ENCODE measurements at places on chromosomes 7 and 10. TPM values are rescaled to one million over a fixed set of nuclear protein-coding genes. Genes with fewer than 3 reads are reported as not detected.

DNA sequence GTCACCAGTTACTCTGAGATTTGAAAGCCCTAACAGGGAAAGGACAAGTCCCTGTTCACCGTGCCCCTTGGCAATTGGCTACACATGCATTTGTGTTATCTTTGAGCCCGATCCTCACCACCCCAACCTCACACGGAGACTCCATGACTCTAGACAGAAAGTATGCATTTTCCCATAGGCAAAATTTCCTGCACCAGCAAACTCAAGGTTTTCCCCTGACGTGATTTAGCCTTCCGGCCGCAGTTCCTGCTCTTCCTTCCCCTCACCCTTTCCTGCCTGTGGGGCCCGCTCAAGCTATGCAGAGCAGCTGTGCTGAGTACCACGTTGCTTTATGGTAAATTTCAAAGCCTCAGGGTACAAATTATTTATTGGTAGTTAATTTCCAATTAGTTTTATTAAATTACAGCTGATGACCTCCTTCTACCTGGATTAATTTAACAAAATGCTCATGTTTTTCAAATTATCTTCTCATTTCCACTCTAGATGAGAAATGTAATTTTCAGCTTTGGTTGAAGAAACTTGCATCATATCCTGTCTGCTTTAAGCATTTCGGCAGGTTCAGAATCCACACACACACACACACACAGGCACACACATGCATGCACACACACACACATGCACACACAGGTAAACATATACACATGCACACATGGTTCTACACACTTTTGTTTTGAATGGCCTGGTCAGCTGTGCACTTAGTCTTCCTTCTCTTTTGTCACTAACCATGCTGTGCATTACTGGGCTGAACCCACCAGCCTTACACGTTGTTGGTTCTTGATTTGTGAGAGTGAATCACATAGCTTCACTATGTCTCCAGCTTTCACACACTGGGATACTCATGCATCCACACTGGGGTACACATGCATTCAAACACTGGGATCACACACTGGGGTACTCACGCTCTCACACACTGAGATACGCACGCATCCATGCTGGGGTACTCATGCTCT is 283.1 kb upstream of the PITRM1 start:
- no peak for DNase-seq

ZKSCAN1 gene
- polyA plus RNA-seq: 71.5 TPM

- DNase-seq: no peak
Measured at GRCh38 chr7:604001-604883, 84.6 kb upstream of the PDGFA start.

ASB10 gene
- polyA plus RNA-seq: not detected

NPY4R gene
- not detected for polyA plus RNA-seq

GRCh38 chr7:25665374-25665773 is 437.1 kb upstream of the NPVF start:
- no peak for DNase-seq

DNA sequence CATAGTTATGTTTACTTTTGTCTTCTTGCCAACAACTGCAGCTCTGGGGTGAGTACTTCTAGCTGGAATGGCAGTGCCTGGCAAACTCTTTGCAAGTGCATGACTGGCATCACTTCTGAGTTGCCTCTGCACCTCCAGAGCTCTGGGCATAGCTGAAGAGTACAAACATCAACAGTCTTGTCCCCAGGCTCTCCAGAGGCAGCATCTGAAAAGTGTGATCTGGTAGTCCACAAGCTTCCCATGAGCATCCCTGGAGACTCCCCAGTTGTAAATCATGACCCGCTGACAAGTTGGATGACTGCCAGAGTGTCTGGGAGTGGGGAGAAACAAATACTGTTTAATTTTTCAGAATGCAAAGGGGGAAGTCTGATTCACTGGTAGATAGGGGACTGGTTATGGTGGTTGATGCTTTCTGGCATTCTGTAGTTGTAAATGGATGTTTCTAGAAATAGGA is 138.9 kb upstream of the CDK13 start:
- peak; percentile 24 for DNase-seq

KDM7A gene
- 17.0 TPM for polyA plus RNA-seq

NPVF gene
- not detected for polyA plus RNA-seq

DNA sequence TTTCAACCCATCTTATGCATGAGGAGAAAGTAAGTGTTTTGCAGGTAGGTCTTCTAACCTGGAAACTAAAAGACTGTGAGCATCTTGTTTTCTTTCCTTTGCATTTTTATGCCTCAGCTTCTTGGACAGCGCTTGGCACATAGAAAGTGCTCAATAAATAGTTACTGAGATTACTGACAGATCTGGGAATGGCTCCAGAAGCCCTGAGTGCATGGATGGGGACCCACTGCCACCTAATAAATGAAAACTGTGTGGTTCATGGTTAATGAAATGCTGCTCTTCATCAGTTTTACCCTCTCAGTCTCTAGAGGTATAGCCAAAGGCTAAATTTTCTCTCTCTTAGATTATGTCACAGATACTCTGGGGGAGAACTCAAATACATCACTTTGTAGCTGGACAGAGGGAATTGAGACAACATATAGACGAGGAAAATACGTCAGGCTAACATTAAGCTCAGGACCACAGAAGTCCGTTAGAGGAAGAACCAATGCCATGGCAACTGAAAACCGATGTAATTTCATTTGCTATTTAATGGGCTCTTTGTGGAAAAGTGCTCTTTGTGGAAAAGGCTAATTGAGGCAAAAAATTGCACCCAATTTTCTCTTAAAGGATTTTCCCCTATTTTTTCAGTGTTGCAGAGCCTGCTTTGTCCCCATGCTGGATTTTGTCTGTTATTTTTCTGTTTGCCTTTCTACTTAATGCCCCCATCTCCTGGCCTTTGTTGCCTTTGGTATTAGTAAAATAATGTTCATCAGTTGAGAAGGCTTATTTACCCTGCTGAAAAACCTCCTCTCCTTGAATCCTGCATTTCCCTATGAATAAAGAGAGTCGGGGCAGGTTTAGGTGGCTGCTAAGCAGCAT is 17.8 kb downstream of the ASB4 start:
- DNase-seq: no peak

VIPR2 gene
- polyA plus RNA-seq: 3.7 TPM

DNA sequence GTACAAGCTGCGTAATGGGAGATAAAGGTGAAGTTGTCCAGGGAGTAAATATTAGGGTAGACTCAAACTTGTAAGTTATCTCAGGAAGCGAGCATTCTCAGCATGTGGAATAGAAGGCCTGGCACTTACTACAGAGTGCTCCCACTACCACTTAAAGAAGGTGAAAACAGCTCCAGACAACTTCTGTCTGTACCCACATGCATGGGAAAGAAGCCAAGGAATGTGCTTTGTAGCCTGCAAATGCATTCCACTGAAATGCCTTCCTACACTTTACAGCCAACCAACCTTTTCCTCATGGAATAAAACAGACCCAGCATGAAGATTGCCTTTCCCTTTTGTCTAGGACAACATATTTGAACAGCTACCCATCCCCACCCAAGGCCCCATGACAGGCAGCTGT is 45.4 kb upstream of the NPSR1 start:
- DNase-seq: no peak

SEPTIN14 gene
- polyA plus RNA-seq: 0.69 TPM

- DNase-seq: no peak
Measured at GRCh38 chr7:131381069-131381838, 53.6 kb downstream of the MKLN1 start.

AGAP6 gene
- 12.9 TPM for polyA plus RNA-seq

GRCh38 chr7:33882040-33882837 is 23.1 kb upstream of the BMPER start:
- DNase-seq: no peak

DNA sequence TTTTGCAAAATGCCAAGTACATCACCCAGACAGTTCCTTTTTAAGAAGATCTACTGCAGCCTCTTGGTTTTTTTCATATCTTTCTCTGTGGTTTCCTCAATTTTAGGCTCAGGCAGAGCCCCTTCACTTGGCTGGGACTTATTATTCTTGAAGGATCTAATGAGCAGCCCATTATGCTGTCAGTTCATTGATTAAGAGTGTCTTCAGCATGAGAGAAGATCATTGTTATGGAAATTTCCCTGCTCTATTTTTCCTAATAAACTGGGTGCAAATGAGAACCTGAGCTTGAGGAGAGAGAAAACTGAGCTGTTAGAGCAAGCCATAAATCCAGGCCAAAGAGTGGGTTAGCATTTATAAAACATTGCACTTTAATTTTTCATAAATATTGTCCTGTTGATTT is 146.5 kb downstream of the SEC23IP start:
- no peak for DNase-seq

DNA sequence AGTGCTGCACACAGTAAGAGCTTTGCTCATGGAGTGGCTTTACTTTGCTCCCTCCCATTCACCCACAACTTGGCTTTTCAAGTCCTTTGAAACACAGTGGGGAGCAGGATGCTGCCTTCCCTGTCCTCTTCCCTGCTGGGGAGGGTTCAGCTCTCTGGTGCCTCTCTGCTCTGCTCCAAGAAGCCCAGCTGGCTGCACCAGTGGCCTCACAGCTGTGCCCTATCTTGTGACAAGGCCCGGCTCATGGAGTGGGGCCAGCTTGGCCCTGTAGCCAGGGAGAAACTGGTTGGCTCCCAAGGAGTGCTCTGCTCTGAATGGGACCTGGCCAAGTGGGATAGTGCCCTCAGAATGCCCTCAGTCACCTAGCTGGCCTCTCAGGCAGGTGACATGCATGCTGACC is 212.3 kb upstream of the ZMIZ1 start:
- DNase-seq: no peak

DNA sequence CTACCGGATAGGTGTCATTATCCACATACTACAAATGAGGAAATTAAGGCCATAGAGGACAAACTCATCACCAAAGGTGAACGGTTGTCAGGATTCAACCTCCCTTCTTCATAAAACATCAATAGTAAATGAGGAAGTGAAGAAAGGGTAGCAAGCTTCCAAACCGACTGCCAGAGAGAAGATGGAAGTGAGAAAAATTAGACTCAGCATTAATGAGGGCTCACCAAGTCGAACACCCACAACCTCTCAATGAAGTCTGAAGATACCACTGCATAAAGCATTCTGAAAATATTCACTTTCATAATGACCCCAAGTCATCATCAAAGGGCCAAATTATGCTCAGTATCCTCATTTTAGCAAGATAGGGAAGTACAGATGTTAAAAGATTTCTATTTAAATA is 29.6 kb downstream of the ABCB4 start:
- no peak for DNase-seq

- DNase-seq: no peak
Measured at GRCh38 chr10:123142701-123143161, 5.2 kb upstream of the HMX2 start.

DNA sequence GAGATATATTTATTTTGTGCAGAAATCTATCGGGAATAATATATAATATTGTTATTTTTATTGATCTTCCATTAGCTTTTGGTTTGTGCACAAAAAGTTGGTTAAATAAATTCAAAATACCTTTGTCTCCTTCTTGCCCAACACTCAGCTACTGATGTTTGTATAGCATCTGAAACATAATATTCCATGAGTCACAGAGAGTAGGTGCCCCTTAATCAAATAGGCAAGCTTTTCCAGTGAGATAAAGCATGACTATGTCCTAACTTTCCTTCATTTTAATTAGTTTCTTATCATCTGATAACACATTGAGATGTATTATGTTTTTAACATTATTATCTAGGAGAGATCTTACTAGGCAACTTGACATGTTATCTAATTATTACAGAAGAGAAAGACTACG is 432.2 kb downstream of the KIF20B start:
- no peak for DNase-seq

SP8 gene
- polyA plus RNA-seq: not detected

OAT gene
- 102 TPM for polyA plus RNA-seq

DNA sequence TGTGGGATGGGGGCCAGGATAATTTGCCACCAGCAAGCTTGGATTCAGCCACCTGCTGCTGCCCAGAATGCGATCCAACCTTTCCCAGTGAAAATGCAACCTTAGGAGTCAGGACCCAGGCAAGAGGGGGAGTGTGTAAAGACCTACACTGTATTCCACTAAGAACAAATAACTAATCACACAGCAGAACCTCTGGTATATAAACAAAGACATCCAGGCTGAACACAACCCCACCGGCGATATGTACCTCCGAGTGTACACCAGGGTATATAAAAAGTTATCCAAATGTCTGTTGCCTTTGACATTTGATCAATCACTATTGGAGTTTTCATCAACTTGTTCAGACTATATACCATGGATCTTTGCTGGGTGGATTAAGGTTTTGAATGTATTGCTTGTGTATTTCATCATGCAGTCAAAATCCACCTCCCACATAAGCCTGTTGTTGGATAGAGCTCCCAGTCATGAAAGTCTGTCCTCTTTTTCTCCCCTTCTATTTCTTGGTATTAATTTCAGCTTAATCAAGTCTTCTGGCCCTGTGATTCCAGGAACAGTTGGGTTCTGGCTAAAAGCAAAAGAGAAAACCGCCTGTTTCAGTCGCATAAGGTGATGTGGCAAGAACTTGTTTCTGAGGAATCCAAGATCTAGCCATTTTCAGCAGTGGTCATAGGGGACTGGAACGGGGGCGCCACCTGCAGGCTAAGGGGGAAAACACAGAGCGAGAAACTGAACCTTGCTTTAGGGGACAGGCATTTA is 290.7 kb downstream of the CCDC3 start:
- DNase-seq: no peak

DNA sequence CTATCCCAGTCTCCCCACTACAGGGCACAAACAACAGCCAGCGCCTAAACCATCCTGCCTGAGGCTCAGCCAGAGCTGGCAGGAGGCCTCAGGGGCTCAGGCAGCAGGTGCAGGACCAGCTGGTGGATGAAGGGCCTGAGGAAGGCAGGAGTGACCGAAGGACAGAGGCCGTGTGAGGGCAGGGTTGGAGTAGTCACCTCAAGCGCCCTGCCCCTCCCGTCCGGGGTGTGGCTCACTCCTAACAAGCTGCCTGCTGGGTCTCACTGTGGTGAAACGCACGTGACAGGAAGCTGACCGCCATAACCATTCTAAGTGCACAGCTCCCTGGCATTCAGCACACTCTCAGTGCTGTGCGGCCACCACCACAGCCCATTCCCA is 281.1 kb downstream of the ELFN1 start:
- no peak for DNase-seq

ETV1 gene
- 37.3 TPM for polyA plus RNA-seq

GRCh38 chr10:101492814-101493213 is 95.2 kb downstream of the POLL start:
- DNase-seq: no peak

GRCh38 chr7:39609935-39610263 is 13.5 kb upstream of the RALA start:
- no peak for DNase-seq

AKR1C8 gene
- polyA plus RNA-seq: 0.31 TPM

GRCh38 chr7:129401967-129402860 is 32.0 kb upstream of the STRIP2 start:
- DNase-seq: no peak

DNA sequence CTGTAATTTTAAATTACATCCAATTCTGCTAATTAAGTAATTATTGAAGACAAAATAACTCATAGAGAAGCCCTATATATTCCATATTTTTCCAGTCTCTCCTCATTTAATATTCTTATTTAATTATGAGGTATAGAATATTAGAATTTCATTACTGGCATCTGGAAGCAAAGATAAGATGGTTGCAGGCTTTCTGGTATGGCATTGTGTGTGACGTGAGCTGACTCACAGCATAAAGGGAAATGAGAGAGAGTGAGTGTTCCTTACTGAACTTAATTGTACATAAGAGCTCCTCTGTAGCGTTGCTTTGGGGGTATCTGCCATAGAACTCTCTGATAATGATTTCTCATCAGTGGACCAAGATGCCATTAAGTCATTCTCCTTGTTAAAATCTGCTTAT is 127.4 kb upstream of the TEX47 start:
- DNase-seq: no peak

- no peak for DNase-seq
Measured at GRCh38 chr10:7389346-7389745, 21.5 kb downstream of the SFMBT2 start.
